H54 (cell line): ENCODE measurements at places on chromosomes 5 and 9.

GRCh38 chr9:6498982-6499381, 86.0 kb downstream of the UHRF2 start:
- no peak for DNase-seq

GRCh38 chr5:26889815-26890214, 148.6 kb downstream of the CDH9 start:
- no peak for DNase-seq

DNA sequence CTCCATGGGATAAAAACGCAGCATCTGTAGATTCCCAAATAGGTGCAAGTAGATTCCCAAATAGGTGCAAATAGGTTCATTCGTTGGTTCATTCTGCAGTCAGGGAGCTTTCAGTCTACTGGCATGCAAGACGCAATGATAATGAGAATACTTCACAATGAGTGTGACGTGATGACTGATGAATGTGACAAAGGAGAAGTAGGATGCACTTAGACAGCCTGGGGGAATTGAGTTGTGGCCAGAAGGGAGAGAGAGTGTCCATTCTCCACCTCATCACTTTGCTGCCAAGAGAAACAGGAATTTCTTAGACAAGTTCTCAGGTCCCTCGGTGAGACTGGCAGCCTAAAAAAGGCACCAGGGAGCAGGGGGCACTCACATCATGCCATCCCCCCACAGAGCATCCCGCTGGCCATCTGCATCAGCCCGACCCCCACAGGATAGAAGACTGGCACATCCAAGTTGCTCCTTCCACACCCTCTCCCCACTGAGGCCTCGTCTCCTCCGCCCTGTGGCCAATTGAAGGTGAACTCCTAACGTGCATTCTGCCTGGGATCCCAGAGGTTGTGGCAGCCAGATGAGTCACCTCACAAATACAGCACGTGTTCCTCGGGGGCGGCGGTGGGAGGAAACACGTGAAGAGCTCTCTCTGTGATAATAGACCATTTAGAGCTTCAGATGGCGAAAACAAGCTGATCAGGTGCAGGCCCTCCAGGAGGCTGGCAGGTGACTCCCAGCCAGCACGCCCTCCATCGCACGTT, 19.9 kb upstream of the KCNIP1 start:
- DNase-seq, result no peak

DNA sequence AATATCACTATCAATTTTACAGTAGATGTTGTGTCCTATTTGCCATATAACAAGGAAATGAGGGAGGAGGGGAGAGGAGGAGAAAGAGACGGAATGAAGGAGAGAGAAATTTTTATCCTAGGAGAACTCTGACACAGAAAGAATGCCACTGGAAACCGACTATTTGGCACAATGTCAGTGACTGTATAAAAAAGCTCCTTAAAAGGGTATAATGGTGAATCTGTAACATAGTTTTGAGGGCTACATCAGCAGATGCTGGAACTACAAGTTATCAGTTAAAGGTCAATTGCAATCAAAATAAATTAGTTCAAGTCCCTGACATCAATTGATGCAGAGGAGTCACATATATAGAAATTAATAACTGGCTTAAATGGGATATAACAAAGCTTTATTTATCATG, 5.7 kb downstream of the EDIL3 start:
- DNase-seq, result no peak

- DNase-seq, result no peak
Measured at GRCh38 chr5:147567917-147568598, 58.2 kb upstream of the DPYSL3 start.

DNA sequence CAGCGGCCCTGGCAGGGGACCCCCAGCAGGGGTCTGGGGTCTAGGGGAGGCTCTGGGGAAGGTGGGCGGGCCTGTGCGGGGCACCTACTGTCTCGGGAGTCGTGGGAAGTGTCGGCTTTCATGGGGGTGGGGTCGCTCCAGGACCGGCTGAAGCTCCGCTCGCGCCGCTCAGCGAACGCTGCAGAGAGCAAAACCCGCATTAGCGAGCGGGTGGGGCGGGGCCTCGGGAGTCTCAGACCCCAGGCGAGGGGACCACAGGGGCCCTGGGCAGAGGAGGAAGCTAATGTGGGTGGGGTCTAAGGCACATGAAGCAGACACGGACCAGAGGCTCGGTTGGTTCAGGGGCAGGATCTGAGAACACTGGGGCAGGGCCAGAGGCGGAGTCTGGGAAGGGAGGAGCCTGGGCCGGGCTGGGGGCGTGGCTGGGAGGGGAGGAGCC, 5.5 kb downstream of the NSMF start:
- DNase-seq, result peak; percentile 79

- no peak for DNase-seq
Measured at GRCh38 chr5:175282611-175283225, 161.3 kb downstream of the DRD1 start.

GRCh38 chr5:21802869-21803490, 1050.2 kb downstream of the CDH12 start:
- DNase-seq, result no peak

DNA sequence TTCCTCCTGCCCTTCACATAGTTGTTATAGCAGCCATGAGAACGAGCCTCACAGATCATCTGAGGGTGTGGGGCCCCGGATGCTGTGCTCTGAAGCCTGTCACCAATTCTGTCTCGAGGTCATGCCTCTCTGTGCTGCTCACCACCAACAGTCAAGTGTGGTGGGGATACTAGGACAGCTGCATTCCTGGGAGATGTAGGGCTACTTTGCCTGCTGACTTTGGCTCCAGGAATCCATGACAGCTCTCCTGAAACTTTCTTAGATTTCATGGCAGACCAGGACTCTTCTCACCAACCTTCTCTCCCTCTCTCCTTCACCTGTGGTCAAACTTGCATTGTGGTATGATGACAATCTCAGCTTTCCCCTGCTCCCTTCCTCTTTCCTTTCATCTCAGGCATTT, 395.9 kb downstream of the PSAT1 start:
- no peak for DNase-seq
